ENCODE measurements at places on chromosomes 1 and 21. TPM values are rescaled to one million over a fixed set of nuclear protein-coding genes. Genes with fewer than 3 reads are reported as not detected.
A peak's percentile ranks its signal among the peaks of the same experiment; 100 is the strongest.

DNA sequence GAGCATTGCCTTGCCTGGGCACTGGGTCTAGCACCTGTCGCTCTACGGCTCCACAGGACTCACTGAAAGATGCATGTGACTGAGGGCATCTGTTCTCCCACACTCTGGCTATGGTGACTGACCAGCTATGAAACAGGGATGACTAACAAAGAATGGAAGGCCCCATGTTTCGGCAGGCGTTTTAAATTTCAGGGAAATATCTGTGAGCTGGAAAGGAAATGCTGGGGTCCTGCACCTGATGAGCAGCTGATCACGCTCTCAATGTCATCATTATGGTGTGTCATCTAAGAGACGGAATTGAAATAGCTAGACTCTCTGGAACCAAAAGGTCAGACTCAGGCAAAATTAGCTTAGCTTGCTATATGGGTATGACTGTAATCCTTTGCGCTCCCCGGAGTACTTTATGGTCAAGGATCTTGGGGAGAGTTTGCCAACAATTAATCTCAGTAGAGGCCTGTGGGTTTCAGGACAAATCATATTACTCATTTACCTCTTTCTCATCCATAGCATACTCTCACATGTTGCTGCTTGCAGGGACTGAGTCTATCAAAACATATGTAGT lies 24.5 kb upstream of the PALMD start:
- no peak for DNase-seq

DNA sequence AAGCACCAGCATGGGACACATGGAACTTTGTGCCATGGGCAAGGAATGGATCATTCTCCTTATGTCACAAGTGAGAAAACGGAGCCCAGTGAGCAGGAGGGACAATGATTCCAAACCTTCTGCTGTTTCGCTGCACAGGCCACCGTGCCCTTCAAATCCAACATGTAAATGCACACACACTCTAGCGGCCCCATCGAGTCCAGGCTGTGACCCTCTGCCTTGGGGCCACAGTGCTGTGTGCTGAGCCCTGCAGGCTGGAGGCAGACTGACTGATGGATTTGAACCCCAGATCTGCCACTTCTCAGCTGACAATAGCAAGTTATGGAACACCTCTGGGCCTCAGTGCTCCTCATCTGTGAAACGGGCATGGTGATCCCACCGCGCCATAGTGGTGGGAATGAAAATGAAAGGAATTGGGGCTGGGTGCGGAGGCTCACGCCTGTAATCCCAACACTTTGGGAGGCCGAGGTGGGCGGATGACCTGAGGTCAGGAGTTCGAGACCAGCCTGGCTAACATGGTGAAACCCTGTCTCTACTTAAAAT lies 63.6 kb downstream of the ALPL start:
- no peak for DNase-seq

UBR4 gene
- 118 TPM for total RNA-seq

- DNase-seq: no peak
Measured at GRCh38 chr21:42844411-42845113, 34.8 kb downstream of the WDR4 start.

GRCh38 chr1:27979151-27979858 lies 19.5 kb downstream of the XKR8 start:
- no peak for DNase-seq

PGBD5 gene
- total RNA-seq: 1.4 TPM

SH2D2A gene
- total RNA-seq: 2.9 TPM

ATP6V1G3 gene
- not detected for total RNA-seq

DNA sequence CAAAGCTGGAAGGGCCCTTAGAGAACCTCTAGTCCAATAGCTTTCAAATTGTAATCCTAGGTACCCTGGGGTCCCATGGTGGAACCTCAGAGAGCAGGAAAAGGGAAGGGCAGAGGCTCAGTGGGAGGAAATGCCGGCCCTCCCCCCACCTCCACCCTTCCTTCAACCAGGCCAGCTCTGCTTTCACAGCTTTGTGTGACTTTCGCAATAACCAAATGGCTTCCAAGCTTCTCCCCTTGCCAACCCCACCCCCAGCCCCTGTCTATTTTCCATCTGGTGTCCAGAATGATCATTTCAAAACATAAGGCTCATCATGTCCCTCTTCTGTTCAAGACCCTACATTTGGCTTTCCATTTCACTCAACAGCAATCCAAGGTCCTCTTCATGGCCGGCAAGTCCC lies 74.4 kb downstream of the CD58 start:
- DNase-seq: no peak

GRCh38 chr1:50373532-50373931 lies 49.7 kb downstream of the DMRTA2 start:
- no peak for DNase-seq

DNA sequence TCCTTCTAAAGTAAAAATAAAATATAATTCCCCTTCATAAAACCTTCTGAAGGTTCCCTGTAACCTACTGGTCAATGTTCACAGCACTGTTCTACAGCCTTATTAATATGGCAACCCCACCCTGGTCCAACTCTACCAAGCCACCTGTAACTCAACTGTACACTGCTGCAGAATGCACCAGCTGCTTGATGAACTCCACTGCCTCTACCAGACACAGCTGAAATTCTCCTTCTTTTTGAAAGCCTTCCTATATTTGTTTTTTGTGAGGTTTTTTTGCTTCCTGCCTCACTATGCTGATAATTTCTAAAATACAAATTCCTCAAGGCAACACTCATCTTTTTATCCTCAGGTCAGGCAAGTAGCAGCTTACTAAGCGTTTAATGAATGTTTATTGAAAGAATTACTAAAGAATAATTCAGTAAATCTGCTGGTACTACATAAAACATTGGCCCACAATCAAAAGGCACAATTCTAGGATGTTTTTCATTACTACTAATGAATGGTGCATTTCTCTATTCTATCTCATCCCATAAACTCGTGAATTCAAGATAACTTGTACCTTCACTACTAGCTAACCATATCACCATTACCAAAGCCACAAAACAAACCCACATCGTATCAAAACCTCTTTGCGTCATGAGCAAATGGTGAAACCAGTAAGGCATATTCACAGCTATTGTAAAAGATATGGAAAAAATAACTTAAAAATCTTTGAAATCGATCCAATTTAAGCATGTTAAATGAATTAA lies 2.4 kb downstream of the SSX2IP start:
- no peak for DNase-seq

DNA sequence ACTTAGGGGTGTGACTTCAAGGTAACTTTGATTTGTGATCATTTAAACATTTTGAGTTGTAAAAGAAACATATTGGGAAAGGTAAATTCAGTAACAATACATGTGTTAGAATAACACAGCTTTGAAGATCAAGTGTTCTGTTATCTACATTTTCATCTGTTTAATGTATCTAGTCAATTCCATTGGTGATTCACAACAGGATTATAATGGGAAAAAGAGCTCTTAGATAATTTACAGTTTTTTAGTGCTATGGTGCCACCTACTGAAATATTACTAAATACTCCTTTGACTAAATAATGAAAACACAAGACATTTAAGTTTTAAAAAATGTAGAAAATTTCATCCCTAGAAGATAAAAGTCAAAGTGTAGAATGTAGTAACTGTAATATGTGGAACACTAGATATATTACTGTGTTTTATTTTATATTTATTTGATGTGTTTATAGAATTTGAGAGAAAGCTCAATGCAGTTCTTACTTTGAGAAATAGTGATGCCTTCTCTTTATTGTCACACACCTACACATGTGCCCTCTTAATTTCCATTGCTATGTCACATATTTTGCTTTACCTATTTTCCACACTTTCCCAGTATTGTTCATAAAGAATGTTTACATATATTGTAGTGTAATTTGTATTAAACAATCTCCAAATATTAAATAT lies 47.4 kb downstream of the PTPRC start:
- DNase-seq: no peak

- DNase-seq: peak; percentile 21
Measured at GRCh38 chr1:110634455-110635311, 28.5 kb upstream of the KCNA2 start.

GRCh38 chr1:80827666-80828065 lies 973.1 kb upstream of the ADGRL2 start:
- no peak for DNase-seq

DNA sequence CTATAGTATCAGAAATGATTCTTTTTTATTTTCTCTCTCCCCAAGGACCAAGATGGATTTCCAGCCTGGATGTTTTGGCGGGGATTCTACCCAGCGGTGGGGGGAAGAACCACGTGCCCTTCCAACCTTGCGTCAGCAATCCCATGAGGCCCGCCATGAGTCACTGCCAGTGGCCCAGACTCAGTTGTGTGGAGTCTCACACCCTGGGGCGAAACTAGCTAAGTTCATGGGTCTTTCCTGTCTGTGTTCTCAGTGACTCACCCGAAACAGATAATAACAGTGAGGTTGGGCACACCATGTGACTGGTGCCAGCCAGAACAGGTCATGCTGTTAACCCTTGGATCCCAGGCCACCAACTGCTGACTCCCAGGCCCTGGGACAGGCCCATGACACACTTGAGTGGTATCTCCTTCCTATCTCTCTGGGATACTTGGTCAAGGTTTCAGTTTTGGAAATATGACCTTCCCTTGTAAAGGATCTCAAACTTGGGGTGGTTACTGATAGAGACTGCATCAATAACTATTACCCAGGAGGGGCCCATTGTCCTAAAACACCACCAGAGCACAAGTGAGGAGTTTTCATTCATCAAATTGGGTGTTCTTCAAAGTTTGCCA lies 98.0 kb upstream of the DUSP10 start:
- peak; percentile 46 for DNase-seq

ASCL5 gene
- not detected for total RNA-seq

- DNase-seq: no peak
Measured at GRCh38 chr1:25245809-25246599, 1.2 kb downstream of the RSRP1 start.

GRCh38 chr1:3863231-3863935 lies 6.1 kb downstream of the DFFB start:
- DNase-seq: no peak

DNA sequence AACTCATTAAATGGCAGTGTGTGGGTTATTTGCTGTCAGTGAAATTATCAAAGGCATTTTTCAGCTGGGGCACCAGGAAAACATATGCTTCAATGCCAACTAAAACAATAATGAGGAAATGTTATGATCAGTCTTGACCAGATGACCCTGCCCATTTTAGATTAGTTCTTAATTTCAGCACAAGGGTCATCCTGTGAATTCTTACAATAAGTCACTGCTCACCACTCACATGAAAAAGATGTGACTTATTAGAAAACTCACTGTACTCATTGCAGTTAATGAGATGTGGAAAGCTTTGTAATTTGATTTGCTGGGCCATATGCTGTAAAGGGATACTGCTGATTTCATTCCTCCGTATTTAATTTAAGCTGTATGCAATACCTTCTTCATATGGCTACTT lies 178.5 kb upstream of the LMO4 start:
- DNase-seq: no peak

DNA sequence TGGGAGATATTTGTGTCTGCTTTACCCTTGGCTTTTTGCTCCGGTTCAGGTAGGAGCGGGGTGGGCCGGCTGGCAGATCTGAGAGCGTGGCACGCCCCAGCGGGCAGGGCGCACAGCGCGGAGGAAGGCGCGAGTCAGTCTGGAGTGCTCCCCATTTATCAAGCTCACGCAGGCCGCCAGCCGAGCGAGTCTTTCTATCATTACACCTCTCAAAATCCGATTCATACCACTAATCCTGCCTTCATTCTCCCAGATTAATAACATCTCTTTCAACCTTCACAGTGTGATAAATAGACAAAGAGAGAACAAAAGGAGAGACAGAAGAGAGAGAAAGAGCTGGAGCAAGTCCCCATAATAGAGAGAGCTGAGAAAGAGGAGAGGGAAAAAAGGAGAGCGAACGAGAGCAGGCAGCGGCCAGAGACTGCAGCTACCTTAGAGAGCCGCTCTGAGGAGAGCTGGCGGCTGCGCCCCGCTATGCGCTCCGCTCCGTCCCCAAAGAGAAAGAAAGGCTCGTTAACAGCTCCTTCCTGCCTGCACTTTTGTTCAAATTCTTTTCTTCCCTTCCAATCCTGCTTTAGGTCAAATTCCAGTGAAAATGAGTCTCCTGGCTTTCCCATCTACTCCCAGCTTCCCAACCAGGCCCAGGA lies 48.0 kb downstream of the DMAP1 start:
- no peak for DNase-seq

GRCh38 chr21:18725653-18726052 lies 322.1 kb upstream of the TMPRSS15 start:
- DNase-seq: no peak

- no peak for DNase-seq
Measured at GRCh38 chr1:66217561-66217960, 316.4 kb upstream of the SGIP1 start.

GRCh38 chr1:61386770-61387169 lies 304.4 kb downstream of the NFIA start:
- no peak for DNase-seq

ACTL8 gene
- total RNA-seq: not detected

CELA3A gene
- total RNA-seq: 60.6 TPM

- no peak for DNase-seq
Measured at GRCh38 chr21:36193200-36193599, 36.6 kb downstream of the DOP1B start.

ALX3 gene
- total RNA-seq: not detected

DNA sequence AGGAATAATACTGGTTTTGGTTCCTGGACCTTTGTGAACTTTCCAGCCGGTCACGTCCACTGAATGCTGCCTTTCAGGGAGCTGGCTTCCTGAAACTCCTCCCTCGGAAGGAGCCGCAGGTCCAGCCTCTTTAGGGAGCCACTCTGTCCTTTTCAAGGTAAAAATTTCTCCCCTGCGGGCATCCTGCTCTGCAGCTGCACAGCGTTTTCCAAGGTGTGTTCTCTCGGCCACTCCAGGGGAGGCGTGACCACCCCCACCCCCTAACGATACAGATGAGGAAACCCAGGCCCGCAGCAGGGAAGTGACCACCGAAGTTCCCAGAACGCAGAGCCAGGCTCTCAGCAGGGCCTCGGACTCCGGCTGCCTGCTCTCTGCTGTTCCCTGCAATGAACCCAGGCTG lies 21.5 kb downstream of the PADI2 start:
- DNase-seq: no peak

DNAJC28 gene
- total RNA-seq: 0.66 TPM

PPIAL4G gene
- total RNA-seq: not detected

GRCh38 chr1:207933205-207933800 lies 22.4 kb upstream of the CD34 start:
- no peak for DNase-seq

LCE3E gene
- total RNA-seq: not detected

GRCh38 chr1:19222979-19223824 lies 13.1 kb upstream of the UBR4 start:
- DNase-seq: no peak

RXFP4 gene
- total RNA-seq: not detected

GRCh38 chr1:29633771-29634170 lies 397.4 kb downstream of the PTPRU start:
- DNase-seq: no peak

DNA sequence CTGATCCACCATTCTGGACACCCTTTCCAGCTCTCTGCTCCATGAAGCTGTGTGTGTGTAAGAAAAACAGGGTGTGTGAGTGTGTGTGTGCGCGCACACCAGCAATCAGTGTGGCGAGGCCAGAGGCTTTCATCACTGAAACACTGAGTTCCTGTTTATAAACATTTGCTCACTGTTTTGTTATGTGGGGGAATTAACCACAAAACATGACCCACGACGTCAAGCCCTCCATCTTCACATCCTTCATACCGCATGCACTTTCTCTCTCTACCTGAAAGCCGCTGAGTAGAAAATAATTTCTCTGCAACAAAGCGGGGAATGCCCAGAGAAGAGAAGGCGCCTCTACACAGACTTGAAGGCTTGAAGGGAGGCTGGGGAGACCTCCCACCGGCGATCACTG lies 148.9 kb upstream of the IRF2BP2 start:
- no peak for DNase-seq

- DNase-seq: peak; percentile 14
Measured at GRCh38 chr1:50873458-50874187, 86.4 kb downstream of the FAF1 start.

GRCh38 chr1:172824209-172824608 lies 165.3 kb downstream of the FASLG start:
- DNase-seq: no peak

All from tibial nerve (tissue), 4 donors.